ENCODE measurements at places on chromosomes 16 and 17. TPM values are rescaled to one million over a fixed set of nuclear protein-coding genes. Genes with fewer than 3 reads are reported as not detected.
A peak's percentile ranks its signal among the peaks of the same experiment; 100 is the strongest.

- peaks cover 10% of the 10 kb centered on the region for H3K27me3 ChIP-seq
- no peak overlapping the region for H3K27ac ChIP-seq
- peaks cover 14% of the 10 kb centered on the region for H3K4me1 ChIP-seq
- no peaks in the 10 kb centered on the region for H3K36me3 ChIP-seq
- DNase-seq, result no peak
- no peak overlapping the region for H3K4me3 ChIP-seq
Observed at GRCh38 chr17:8041979-8042378, 3.1 kb downstream of the ALOX15B start.

Gene NFE2L1
- 65.6 TPM for total RNA-seq

Gene RECQL5
- total RNA-seq, result 12.8 TPM

GRCh38 chr16:2682209-2683021 is at the start of gene KCTD5:
Gene KCTD5 (plus strand): TSS chr16:2682523. CDS start chr16:2682549, 26 bp downstream.
- no peaks in the 10 kb centered on the region for H3K27me3 ChIP-seq
- peak within 1 kb of the TSS; percentile 95 for H3K4me3 ChIP-seq
- DNase-seq, result peak; percentile 98
- H3K4me1 ChIP-seq, result peaks cover 20% of the 10 kb centered on the region
- H3K36me3 ChIP-seq, result no peaks in the 10 kb centered on the region
- H3K27ac ChIP-seq, result peak within 1 kb of the TSS; percentile 80

GRCh38 chr16:64782484-64782883 is 339.4 kb downstream of the CDH11 start:
- no peak for DNase-seq
- H3K4me1 ChIP-seq, result no peaks in the 10 kb centered on the region
- H3K4me3 ChIP-seq, result no peak overlapping the region
- no peak overlapping the region for H3K27ac ChIP-seq

DNA sequence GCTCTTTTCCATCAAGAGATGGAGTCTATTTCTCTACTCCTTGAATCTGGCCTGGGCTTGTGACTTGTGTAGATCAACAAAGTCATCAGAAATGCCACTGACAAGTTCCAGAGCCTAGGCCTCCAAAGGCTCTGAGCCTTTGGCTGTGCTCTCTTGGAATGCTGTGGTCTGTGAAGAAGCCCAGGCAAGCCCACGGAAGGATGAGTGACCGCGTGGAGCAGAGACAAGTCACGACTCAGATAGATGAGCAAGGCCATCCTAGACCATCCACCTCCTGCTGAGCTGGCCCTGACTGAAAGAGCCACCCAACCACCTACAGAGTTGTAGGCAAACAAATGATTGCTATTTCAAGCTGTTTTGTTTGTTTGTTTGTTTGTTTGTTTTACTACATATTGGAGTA is 11.6 kb upstream of the ICAM2 start:
- H3K27ac ChIP-seq, result no peak overlapping the region
- H3K27me3 ChIP-seq, result no peaks in the 10 kb centered on the region
- H3K36me3 ChIP-seq, result no peaks in the 10 kb centered on the region
- no peak overlapping the region for H3K4me3 ChIP-seq
- H3K4me1 ChIP-seq, result no peaks in the 10 kb centered on the region

- H3K27me3 ChIP-seq, result no peaks in the 10 kb centered on the region
- DNase-seq, result no peak
- H3K27ac ChIP-seq, result no peak overlapping the region
- H3K4me1 ChIP-seq, result no peaks in the 10 kb centered on the region
- H3K4me3 ChIP-seq, result peak overlapping the region; percentile 66
Observed at GRCh38 chr17:29616300-29617048, 6.2 kb downstream of the CORO6 start.

GRCh38 chr17:74779501-74779900 is 3.4 kb upstream of the NAT9 start:
- no peak overlapping the region for H3K4me3 ChIP-seq
- H3K27me3 ChIP-seq, result no peaks in the 10 kb centered on the region
- no peak overlapping the region for H3K27ac ChIP-seq

- H3K4me1 ChIP-seq, result 0 out of 2 replicates have a peak, but pooled peaks cover 4% of the 10 kb centered on the region
- DNase-seq, result no peak
- no peak overlapping the region for H3K27ac ChIP-seq
- no peaks in the 10 kb centered on the region for H3K36me3 ChIP-seq
- H3K27me3 ChIP-seq, result no peaks in the 10 kb centered on the region
Observed at GRCh38 chr16:88659160-88659559, 3.7 kb downstream of the MVD start.

GRCh38 chr16:2985893-2986355 is 5.7 kb upstream of the PKMYT1 start:
- no peak for DNase-seq
- H3K27me3 ChIP-seq, result no peaks in the 10 kb centered on the region
- H3K36me3 ChIP-seq, result no peaks in the 10 kb centered on the region
- no peak overlapping the region for H3K4me3 ChIP-seq
- no peak overlapping the region for H3K27ac ChIP-seq
- H3K4me1 ChIP-seq, result no peaks in the 10 kb centered on the region

Gene CRYM
- not detected for total RNA-seq

DNA sequence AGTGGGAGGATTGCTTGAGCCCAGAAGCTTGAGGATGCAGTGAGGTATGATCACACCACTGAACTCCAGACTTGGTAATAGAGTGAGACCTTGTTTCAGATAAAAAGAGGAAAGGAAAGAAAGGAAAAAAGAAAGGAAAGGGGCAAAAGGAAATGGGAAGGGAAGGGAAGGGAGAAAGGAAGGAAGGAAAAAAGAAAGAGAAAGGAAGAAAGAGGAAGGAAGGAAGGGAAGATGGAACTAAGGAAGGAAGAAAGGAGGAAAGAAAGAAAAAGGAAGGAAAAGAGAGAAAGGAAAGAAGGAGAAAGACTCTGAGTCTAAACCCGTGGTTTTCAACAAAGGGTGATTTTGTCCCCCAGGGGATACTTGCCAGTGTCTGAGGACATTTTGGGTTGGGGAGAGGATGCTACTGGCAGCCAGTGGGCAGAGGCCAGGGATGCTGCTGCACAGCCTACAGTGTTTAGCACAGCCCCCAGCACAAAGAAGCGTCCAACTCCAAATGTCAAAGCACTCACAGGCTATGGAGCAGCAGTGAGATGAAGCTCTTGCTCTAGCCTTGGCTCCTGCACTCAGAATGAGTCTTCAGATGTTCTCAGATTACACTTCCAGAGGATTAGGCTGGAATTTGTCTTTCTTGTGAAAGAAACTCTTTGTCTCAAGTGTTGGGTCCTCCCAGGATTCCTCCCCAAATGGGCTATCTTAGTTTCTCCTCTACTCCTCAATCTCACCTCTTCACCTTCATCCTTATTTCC is 64.2 kb downstream of the BMERB1 start:
- no peaks in the 10 kb centered on the region for H3K27me3 ChIP-seq
- H3K27ac ChIP-seq, result peak overlapping the region; percentile 45
- no peaks in the 10 kb centered on the region for H3K36me3 ChIP-seq
- DNase-seq, result peak; percentile 73
- H3K4me1 ChIP-seq, result peaks cover 42% of the 10 kb centered on the region

DNA sequence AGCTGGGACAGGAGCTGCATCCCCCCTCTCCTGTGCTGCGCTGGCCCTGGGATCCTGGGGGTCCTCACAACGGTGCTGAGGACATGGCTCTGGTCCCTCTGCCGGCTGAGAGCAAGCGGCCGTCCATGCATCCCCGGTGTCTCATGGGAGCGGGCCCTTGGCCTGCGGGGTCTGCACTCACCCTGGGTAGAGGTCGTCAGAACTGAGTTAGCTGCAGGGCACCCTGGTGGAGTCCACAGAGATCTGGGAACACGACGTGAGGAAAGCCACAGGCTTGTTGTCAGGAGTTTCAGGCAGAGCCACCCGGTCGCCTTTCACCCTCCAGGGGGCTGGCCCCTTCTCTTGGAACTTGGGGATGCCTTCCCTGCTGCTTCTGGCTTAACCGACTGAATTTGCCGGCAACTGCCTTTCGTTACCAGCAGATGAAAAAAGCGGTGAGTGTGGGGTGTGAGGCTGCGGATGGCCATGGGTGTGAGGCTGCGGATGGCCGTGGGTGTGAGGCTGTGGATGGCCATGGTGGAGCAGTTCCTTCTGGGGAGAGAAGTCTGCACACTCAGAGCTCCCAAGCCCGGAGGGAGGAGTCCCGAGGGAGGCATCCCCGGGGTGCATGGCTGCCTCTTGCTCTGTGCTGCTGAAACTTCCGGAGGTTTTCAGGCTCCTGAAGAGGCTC is 81.7 kb downstream of the LMF1 start:
- H3K4me3 ChIP-seq, result no peak overlapping the region
- no peak for DNase-seq
- H3K4me1 ChIP-seq, result no peaks in the 10 kb centered on the region
- no peak overlapping the region for H3K27ac ChIP-seq
- H3K27me3 ChIP-seq, result no peaks in the 10 kb centered on the region

Gene TEKT5
- not detected for total RNA-seq

- H3K27me3 ChIP-seq, result peaks cover 22% of the 10 kb centered on the region
- H3K27ac ChIP-seq, result no peak overlapping the region
- H3K36me3 ChIP-seq, result no peaks in the 10 kb centered on the region
- H3K4me1 ChIP-seq, result no peaks in the 10 kb centered on the region
- DNase-seq, result no peak
- H3K4me3 ChIP-seq, result no peak overlapping the region
Observed at GRCh38 chr17:8320990-8321389, 10.9 kb downstream of the ARHGEF15 start.

Gene FOXC2
- total RNA-seq, result 0.51 TPM

Gene CDRT15L2
- total RNA-seq, result not detected

GRCh38 chr17:74145756-74146155 is 57.7 kb upstream of the RPL38 start:
- no peak overlapping the region for H3K27ac ChIP-seq
- no peaks in the 10 kb centered on the region for H3K4me1 ChIP-seq
- no peaks in the 10 kb centered on the region for H3K27me3 ChIP-seq

Gene C17orf50
- total RNA-seq, result not detected

- H3K4me1 ChIP-seq, result peaks cover 6% of the 10 kb centered on the region
- H3K27ac ChIP-seq, result no peak overlapping the region
- DNase-seq, result no peak
- no peak overlapping the region for H3K4me3 ChIP-seq
- no peaks in the 10 kb centered on the region for H3K27me3 ChIP-seq
- no peaks in the 10 kb centered on the region for H3K36me3 ChIP-seq
Observed at GRCh38 chr17:64984181-64984580, 64.9 kb upstream of the LRRC37A3 start.

GRCh38 chr16:3401719-3402397 is 843 bp downstream of the ZNF174 start:
- peaks cover 26% of the 10 kb centered on the region for H3K36me3 ChIP-seq
- peak overlapping the region; percentile 96 for H3K4me3 ChIP-seq
- H3K4me1 ChIP-seq, result peaks cover 9% of the 10 kb centered on the region

- H3K4me3 ChIP-seq, result no peak overlapping the region
- DNase-seq, result peak; percentile 84
- no peaks in the 10 kb centered on the region for H3K27me3 ChIP-seq
- H3K4me1 ChIP-seq, result peaks cover 22% of the 10 kb centered on the region
- H3K27ac ChIP-seq, result no peak overlapping the region
- H3K36me3 ChIP-seq, result no peaks in the 10 kb centered on the region
Observed at GRCh38 chr16:69476920-69477443, 52.6 kb downstream of the CYB5B start.

GRCh38 chr16:65200857-65201256 is 79.0 kb upstream of the CDH11 start:
- no peak overlapping the region for H3K27ac ChIP-seq
- 0 out of 2 replicates have a peak, but pooled peaks cover 12% of the 10 kb centered on the region for H3K4me1 ChIP-seq
- H3K4me3 ChIP-seq, result no peak overlapping the region

Gene SULT1A2
- total RNA-seq, result not detected

Gene HES7
- total RNA-seq, result not detected

DNA sequence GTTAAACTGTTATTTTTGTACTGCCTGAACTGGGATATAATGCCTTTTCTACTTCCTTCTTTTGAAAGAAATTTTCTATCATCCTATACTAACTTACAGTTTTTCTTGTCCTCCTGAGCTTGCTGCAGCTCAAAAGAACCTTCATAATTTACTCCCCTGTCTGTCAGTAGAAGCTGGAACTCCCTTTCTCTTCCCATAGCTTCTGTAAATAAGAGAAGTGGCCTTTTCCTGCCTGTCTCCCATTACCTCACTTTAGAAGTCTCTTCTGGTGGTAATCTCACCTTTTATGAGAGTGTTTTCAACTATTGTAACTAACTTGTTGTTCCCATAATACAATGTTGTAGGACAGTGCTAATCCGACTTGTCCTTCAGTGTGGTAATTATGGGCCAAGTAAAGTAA is 246.7 kb upstream of the TBX2 start:
- H3K36me3 ChIP-seq, result no peaks in the 10 kb centered on the region
- no peaks in the 10 kb centered on the region for H3K27me3 ChIP-seq
- DNase-seq, result no peak
- no peak overlapping the region for H3K27ac ChIP-seq
- H3K4me1 ChIP-seq, result peaks cover 16% of the 10 kb centered on the region

- H3K4me1 ChIP-seq, result no peaks in the 10 kb centered on the region
- H3K27ac ChIP-seq, result no peak overlapping the region
- H3K36me3 ChIP-seq, result no peaks in the 10 kb centered on the region
- H3K4me3 ChIP-seq, result no peak overlapping the region
Observed at GRCh38 chr16:23359092-23359760, 57.1 kb downstream of the SCNN1B start.

DNA sequence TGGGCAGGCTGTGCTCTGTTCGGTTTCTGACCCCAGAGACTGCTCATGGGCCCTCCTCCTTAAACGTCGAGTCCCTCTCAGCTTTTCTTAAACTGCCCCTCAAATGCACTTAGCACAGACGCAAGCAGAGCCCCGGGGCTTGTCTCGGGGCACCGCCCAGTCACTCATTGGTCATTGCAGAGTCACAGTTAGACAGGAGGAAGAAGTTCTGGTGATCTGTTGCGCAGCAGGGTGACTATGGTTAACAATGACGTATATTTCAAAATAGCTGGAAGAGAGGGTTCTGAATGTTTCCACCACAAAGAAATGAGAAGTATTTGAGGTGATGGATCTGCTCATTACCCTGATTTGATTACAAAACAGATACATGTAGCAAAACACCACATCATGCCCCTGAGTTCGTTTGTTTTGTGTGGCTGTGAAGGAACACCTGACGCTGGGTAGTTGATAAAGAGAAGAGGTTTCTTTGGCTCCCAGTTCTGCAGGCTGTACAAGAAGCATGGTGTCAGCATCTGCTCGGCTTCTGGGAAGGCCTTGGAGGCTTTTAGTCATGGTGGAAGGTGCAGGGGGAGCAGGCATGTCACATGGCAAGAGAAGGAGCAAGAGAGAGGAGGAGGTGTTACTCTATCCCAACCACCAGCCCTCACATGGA is 387.4 kb downstream of the CPPED1 start:
- no peak overlapping the region for H3K27ac ChIP-seq
- no peaks in the 10 kb centered on the region for H3K27me3 ChIP-seq
- no peak for DNase-seq
- no peak overlapping the region for H3K4me3 ChIP-seq

Gene CES3
- not detected for total RNA-seq

Gene HBZ
- not detected for total RNA-seq

Gene ASB16
- total RNA-seq, result not detected

GRCh38 chr17:16512011-16512410 is 20.0 kb upstream of the LRRC75A start:
- no peak for DNase-seq
- no peaks in the 10 kb centered on the region for H3K27me3 ChIP-seq
- no peak overlapping the region for H3K4me3 ChIP-seq
- H3K4me1 ChIP-seq, result peaks cover 9% of the 10 kb centered on the region

DNA sequence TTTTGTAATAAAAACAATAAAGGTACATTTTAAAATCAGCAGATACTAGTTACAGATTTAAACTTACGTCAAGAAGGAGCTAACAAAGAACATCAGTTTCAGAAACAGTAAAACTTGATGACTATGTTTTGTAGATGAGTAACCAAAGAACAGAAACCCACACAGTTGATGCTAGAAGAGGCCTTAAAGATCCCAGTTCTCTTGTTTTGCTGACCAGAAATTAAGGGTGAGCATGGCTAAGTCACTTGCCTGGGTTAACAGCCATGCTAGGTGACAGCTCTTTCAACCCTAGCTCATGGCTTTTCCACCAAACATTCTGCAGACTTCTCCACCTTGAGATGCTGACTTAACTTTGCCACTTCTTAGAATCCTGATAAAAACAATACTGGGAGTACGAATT is 26.4 kb downstream of the STX8 start:
- H3K27ac ChIP-seq, result no peak overlapping the region
- no peaks in the 10 kb centered on the region for H3K36me3 ChIP-seq
